ENCODE measurements at places on chromosomes 11 and 22. TPM values are rescaled to one million over a fixed set of nuclear protein-coding genes. Genes with fewer than 3 reads are reported as not detected.

DNA sequence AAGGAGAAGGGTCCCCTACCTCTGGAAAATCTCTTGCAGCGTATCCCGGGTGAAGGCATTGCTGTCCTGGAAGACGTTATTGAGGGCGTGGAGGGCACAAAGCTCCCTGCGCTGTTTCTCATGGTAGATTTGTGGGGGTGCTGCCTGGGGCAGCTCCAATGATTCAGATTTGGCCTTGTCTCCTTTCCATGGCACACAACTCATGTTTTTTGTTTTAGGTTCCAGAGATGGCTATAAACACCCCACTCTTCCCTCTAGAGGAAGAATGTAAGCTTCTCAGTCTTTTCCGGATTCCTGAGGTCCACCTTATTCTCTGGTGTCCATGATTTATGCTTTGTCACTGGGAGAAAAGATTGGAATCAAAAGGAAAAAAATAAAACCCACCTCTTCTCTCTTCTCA lies 959 bp downstream of the JOSD1 start:
- DNase-seq: no peak

The NRXN2 gene
- polyA plus RNA-seq: 46.8 TPM

The C11orf87 gene
- 0.07 TPM for polyA plus RNA-seq

- DNase-seq: peak; percentile 13
Observed at GRCh38 chr11:270451-271318, 7.5 kb upstream of the NLRP6 start.

The RAC2 gene
- polyA plus RNA-seq: 15.5 TPM

- DNase-seq: no peak
Observed at GRCh38 chr22:50551160-50551752, 5.6 kb downstream of the KLHDC7B start.

DNA sequence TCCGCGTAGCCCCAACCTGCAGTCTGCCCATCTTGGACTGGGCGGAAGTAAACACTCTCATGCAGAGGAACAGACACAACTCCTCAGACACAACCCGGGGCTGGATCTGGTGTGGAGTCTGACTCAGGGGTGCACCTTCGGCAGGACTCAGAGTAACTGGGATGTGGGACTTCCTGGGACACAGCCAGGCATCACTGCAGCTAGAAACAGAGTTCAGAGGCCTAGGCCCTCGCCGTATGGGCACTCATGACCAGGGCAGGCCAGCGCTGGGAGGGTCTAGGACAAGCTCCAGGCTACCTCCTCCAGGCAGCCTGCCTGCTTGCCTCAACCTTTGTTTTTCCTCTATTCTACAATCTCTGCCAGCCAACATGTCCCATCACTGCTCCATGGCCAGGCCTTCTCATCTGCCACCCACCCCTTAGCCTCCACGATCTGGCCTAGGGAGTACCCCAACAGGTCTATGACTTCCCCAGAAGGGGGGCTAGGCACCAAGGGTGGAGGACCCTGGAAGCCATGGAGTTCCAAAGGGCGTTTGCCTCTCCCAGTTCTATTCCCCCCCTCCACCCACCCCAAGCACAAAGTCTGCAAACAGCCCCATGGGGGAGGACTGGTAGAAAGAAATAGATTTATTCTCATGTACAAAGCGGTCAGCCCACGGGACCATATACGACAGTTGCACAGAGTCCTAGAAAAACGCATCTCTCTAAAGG lies 98.5 kb downstream of the PDE2A start:
- no peak for DNase-seq

- no peak for DNase-seq
Observed at GRCh38 chr22:32722441-32722840, 79.1 kb upstream of the TIMP3 start.

The TBX10 gene
- not detected for polyA plus RNA-seq

The ACER3 gene
- polyA plus RNA-seq: 34.8 TPM

GRCh38 chr11:103947546-103947919 lies 88.9 kb upstream of the DDI1 start:
- no peak for DNase-seq

- no peak for DNase-seq
Observed at GRCh38 chr11:117072517-117073461, 25.4 kb downstream of the SIK3 start.

GRCh38 chr22:49734390-49734789 lies 93.3 kb downstream of the BRD1 start:
- no peak for DNase-seq

The SEPTIN5 gene
- 33.9 TPM for polyA plus RNA-seq

- DNase-seq: peak; percentile 35
Observed at GRCh38 chr11:36818410-36818809, 220.4 kb upstream of the RAG2 start.

The RASGRP2 gene
- 14.4 TPM for polyA plus RNA-seq

GRCh38 chr11:27217948-27218420 lies 145.0 kb downstream of the CCDC34 start:
- no peak for DNase-seq

GRCh38 chr22:32181043-32181442 lies 21.9 kb upstream of the C22orf42 start:
- DNase-seq: no peak

DNA sequence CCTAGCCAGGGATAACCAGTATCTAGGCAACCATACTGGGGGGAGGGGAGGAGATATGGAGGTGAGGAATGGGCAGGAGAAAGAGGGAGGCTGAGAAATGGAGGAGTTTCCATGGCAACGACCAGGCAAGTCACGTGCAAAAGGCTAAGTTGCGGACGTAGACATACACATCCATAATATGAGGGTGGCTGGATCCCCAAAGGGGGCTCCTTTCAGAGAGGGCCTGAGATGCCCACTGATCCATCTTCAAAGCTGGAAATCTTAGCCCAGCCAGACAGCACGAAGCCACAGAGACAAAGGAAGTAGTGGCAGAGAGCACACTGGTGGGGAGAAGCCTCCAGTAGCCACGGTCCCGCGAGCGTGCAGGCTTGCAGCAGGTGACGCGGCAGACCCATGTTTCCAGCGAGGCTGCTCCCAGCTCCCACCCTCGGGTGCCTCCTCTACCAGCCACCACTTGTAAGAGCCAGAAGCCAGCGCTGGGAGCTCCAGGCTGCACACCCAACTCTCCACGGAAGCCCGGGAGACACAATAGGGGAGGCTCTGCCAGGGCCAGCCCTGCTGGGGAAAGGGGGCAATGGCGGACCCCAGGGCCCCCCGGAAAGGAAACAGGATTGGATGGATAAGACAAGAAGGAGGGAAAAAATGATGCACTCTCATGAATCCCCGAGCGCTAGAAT lies 938 bp downstream of the FXYD6 start:
- peak; percentile 54 for DNase-seq

DNA sequence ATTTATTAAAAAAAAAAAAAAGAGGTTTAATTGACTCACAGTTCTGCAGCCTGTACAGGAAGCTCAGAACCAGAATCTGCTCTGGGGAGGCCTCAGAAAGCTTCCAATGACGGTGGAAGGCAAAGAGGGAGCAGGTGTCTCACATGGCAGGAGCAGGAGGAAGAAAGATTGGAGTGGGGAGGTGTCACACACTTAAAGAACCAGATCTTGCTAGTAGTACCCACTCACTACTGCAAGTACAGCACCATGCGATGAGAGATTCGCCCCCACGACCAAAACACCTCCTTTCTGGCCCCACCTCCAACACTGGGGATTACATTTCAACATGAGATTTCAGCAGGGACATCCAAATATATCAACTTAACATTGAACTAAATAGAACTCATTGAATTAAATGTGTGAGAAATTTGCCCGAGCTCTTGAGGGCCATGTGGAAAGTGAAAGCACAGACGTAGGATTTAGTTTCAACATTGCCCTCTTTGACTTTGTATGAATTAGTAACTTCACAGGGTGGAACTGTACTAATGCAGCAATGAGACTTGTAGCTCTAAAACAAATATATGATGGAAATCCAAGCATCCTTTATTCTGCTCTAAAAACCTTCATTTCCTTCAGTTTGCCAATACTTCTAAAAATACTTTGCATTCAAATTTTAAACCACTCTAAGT lies 628.2 kb downstream of the FAM181B start:
- no peak for DNase-seq

The LAYN gene
- 8.7 TPM for polyA plus RNA-seq

GRCh38 chr11:9280655-9281301 lies 15.6 kb upstream of the DENND5A start:
- no peak for DNase-seq

DNA sequence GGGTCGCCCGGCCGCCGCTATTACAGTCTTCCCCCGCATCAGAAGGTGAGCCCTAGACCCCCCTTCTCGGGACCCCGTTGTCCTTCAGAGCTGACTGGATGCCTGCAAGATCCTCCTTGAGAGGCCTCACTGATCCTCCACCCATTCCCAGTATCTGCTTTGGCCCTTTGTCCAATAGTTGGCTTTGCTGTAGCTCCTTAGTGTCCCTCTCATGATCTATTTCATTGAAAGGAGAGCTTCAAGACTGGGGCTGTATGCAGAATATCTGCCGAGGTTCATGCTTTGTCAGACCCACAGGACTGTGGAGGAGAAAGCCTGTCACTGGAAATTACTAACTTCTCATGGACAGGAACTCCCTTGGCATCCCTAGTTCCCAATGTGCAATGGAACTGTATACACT lies 499 bp downstream of the DLAT start:
- no peak for DNase-seq

The FJX1 gene
- 2.0 TPM for polyA plus RNA-seq

GRCh38 chr22:44802956-44803355 lies 50.6 kb downstream of the ARHGAP8 start:
- no peak for DNase-seq

- DNase-seq: no peak
Observed at GRCh38 chr11:64627371-64627770, 36.4 kb downstream of the SLC22A12 start.

The ANKK1 gene
- 2.5 TPM for polyA plus RNA-seq

GRCh38 chr11:82832983-82833382 lies 67.2 kb downstream of the PRCP start:
- no peak for DNase-seq

GRCh38 chr22:39995393-39996252 lies 869 bp downstream of the FAM83F start:
- peak; percentile 59 for DNase-seq

- DNase-seq: no peak
Observed at GRCh38 chr11:17859552-17859951, 125.0 kb downstream of the KCNC1 start.

DNA sequence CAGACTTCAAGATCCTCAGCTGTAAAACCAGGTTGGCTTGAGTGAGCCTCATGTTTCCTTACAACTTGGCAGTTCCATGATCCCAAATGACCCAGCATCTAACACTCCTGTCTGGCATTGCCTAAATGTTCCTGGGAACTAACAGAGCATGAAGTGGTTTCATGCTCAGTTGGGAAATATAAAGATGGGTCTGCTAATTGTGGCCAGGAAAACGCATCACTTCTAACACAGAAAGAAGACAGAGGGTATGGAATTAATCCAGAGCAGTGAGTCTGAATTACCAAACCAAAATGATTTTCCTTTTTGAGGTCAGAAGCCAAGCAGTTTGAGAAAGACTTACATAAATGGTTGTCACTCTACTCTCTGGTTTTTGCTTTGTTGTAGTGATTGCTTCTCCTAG lies 60.5 kb upstream of the MMP13 start:
- no peak for DNase-seq

The DEFB131B gene
- polyA plus RNA-seq: not detected

DNA sequence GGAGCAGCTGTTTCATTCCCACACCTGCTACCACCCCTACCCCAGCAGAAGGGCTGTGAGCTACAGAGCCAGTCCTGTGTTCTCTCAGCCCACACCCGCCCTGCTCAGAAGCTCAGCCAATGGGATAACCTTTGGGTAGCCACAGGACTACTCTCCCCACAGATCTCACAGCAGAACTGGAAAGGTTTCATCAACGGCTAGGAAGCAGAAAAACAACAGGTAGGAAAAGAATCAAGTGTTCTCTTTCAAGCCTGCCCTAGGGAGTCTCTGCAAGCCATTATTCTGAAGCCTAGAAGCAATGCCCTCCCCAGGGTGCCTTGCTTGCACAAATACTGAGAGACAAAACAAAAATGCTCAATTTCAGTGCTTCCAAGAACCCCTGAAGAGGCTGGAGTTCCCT lies 77.2 kb downstream of the TMPRSS5 start:
- DNase-seq: no peak

GRCh38 chr22:45949258-45949870 lies 27.6 kb downstream of the WNT7B start:
- DNase-seq: no peak

DNA sequence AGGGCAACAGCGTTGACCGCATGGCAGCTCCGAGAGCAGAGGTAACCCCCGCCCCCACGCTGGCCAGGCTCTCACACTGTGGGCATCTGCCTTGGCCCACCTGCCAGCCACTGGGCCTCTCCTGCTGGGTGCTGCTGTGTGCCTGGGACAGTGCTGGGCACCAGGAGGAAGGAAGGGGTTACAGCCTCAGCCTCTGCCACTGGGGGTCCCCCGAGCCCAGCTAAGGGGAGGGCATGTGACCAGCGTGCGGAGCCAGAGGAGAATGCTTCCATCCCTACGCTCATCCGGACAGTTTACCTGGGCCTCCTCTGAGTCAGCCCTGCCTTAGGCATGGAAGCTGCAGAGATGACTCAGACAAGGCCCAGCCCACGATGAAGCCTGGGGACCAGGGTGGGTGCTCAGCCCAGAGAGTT lies 10.9 kb downstream of the NCF4 start:
- DNase-seq: no peak

- DNase-seq: peak; percentile 52
Observed at GRCh38 chr22:47053726-47054141, 291.3 kb downstream of the TBC1D22A start.

DNA sequence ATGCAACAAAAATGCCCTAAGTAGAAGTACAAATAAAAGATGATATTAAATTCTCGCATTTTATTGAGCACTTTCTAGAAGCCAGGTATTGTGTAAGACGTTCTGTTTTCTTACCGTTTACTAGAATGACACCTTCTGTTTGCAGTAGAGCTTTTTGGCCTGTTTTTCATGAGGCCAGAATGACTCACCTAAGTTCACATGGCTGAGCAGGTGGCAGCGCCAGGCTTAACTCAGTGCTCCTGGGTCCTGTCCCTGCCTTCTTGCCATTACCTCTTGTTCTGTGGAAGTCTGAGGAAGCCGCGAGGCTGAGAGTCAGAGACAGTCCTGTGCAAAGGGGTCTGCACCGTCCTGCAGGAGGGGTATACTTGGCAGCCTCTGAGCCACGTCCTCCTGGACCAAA lies 113.8 kb downstream of the ATXN10 start:
- DNase-seq: no peak

The MRGPRX2 gene
- polyA plus RNA-seq: not detected

The GSTT4 gene
- 22.8 TPM for polyA plus RNA-seq

DNA sequence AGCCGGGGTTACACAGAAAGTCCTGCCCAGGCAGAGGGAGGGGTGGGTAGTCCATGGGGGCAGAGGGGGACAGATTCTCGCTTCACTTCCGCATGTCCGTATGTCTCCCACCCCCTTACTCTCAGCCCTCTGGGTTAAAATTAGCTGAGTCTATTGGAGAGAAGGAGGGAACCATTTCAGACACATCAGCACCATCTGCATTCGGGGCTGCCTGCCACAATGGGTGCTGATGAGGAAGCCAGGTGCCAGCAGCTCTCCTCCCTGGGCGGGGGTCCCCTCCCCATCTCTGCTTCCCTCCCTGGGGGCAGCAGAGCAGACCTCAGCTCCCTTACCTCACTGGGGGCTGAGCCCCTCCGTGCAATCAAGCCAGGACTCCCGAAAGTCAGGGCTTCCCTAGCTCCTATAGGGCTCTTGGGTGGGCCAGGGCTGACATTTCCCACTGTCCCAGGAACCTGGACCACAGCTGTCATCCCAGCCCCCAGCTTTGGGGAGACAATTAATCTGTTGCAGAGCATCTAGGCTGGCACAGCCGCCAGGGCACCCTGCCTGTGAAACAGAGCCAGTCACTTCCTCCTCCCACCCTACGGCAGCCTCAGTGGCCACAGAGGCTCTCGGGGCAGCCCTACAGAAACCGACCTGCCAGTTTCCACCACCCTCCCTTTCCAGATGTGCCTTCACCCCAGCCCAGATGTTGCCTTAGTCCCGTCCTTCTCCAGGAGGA lies 67.3 kb downstream of the PDE2A start:
- DNase-seq: no peak

GRCh38 chr11:77698896-77699295 lies 61.3 kb upstream of the CLNS1A start:
- DNase-seq: no peak

Measured in testis (tissue), 5 donors.